ENCODE measurements at places on chromosomes 2 and 18.

- DNase-seq: no peak
Measured at GRCh38 chr2:55169359-55169758, 62.7 kb downstream of the CLHC1 start.

- no peak for DNase-seq
Measured at GRCh38 chr2:207138627-207139297, 27.0 kb downstream of the KLF7 start.

GRCh38 chr2:144211826-144212225, 308.1 kb downstream of the ZEB2 start:
- no peak for DNase-seq

DNA sequence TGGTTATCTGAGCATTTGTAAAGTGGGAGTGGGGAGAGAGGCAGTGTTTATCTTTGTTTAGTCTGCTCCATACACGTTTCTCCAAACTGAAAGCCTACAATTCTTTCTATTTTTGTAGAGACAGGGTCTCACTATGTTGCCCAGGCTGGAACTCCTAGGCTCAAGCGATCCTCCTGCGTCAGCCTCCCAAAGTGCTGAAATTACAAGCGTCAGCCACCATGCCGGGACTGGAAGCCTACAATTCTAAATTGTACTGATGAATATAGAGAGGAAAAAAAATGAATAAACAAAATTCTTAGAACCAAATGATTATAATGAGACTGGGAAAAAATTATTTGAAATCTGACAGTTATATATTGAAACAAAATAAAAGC, 1.4 kb upstream of the ZFAND2B start:
- DNase-seq: no peak

DNA sequence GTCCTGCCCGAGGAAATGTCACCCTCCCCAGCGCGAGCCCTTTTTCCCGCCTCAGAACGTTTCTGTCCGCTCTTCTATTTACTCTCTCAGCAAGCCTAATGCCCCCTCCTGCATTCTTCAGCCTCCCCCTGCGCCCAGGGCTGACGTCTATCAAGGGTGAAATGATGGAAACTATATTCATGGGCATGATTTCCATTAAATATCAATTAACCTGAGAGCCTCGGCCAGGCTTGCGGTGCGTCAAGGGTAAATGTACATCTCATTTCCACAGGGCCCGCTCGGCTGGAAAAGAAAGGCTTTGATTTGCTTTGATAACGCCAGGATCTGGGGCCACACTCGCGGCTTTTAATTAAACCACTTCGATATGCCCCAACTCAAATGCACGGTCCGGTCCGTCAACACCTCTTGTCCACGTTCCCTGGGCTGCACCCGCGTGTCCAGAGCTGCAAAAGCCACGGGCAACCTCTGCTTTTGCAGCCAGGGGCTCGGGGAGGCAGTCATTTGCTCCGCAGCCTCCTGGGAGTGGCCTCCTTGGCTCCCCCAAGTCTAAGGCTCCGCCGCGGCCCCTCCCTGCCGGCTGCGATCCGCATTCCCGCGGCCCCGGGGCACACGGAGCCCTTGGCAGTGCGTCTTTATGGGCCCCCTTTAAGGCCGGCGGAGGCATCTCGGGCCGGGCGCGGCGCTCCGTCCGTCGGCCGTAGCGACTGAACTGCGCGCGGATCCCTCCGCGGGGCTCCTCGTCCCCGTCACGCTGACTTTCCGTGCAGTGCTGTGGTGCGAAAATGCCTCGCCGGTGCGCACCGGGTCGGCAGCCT, at the start of gene HOXD8:
Gene HOXD8 (plus strand): TSS at position 724 of the 815 bp plus-strand sequence. CDS start 662 bp downstream, outside the sequence.
- DNase-seq: no peak

- no peak for DNase-seq
Measured at GRCh38 chr2:111028720-111029119, 92.0 kb upstream of the BCL2L11 start.

- no peak for DNase-seq
Measured at GRCh38 chr2:196681510-196681909, 42.0 kb downstream of the CCDC150 start.

GRCh38 chr2:140349695-140350094, 1569.5 kb upstream of the NXPH2 start:
- DNase-seq: no peak

- no peak for DNase-seq
Measured at GRCh38 chr2:6254441-6254840, 562.3 kb downstream of the SOX11 start.

DNA sequence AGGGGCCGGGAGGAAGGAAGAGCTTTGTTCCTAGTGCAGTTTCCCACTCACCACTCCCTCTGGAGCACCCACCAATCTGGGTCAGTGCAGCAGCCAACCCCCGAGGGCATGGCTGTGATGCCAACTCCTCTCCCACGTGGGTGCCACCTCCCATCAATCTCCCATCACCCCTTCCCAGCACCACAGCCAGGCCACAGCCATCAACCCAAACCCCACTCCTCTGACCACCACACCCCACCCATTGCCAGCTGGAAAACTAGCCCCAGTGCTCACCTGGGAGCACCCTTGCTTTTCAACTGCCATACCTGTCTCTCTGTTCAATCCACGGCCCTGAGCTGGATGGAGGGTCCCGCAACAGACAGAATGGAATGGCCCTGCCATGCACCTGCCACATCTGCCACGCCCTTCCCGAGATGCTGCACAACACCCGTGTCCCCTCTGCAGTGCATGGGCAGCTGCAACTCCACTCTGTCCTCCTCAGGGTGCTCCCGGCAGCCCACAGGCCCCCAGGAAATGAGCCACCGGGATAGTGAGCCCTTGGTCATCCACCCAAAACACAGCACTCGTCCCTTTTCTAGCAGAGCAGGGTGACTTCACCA, 112.4 kb upstream of the ID2 start:
- DNase-seq: no peak

- no peak for DNase-seq
Measured at GRCh38 chr2:220708366-220708765, 863.7 kb downstream of the EPHA4 start.

DNA sequence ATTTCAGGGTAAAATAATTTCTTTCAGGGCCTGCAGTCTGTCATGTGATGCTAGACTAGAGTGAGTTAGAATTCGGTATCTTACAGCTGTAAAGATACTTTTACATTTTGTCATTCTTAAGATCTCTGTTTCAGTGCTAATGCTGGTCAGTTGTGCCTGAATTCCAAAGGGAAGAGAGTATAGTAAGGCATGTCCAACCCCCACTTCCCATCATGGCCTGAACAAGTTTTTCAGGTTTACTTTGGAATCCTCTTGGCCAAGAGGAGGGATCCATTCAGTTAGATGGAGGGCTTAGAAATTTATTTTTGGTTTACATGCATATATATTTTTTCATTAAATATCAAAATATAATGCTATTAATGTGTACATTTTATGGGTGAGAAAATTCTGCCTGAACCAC, 596.6 kb downstream of the XIRP2 start:
- no peak for DNase-seq

- DNase-seq: no peak
Measured at GRCh38 chr18:56326336-56327072, 311.9 kb downstream of the TXNL1 start.

GRCh38 chr2:110848519-110849030, 116.2 kb downstream of the ACOXL start:
- DNase-seq: no peak

GRCh38 chr18:46028536-46028891, 43.5 kb downstream of the PSTPIP2 start:
- no peak for DNase-seq

- DNase-seq: no peak
Measured at GRCh38 chr2:226308323-226308680, 491.3 kb downstream of the IRS1 start.

GRCh38 chr2:46650556-46651001, 171.2 kb downstream of the TMEM247 start:
- DNase-seq: peak; percentile 86

GRCh38 chr2:195468771-195469170, 188.3 kb upstream of the SLC39A10 start:
- no peak for DNase-seq
